Activated T-cell treated with anti-CD3 and anti-CD28 coated beads, Interleukin-2, amount 50 U/mL, for 1 hour (primary cell): ENCODE measurements at places on chromosomes 4 and X.
A peak's percentile ranks its signal among the peaks of the same experiment; 100 is the strongest.

- DNase-seq, result peak; percentile 48
Observed at GRCh38 chrX:54042609-54043021, 1.7 kb downstream of the PHF8 start.

DNA sequence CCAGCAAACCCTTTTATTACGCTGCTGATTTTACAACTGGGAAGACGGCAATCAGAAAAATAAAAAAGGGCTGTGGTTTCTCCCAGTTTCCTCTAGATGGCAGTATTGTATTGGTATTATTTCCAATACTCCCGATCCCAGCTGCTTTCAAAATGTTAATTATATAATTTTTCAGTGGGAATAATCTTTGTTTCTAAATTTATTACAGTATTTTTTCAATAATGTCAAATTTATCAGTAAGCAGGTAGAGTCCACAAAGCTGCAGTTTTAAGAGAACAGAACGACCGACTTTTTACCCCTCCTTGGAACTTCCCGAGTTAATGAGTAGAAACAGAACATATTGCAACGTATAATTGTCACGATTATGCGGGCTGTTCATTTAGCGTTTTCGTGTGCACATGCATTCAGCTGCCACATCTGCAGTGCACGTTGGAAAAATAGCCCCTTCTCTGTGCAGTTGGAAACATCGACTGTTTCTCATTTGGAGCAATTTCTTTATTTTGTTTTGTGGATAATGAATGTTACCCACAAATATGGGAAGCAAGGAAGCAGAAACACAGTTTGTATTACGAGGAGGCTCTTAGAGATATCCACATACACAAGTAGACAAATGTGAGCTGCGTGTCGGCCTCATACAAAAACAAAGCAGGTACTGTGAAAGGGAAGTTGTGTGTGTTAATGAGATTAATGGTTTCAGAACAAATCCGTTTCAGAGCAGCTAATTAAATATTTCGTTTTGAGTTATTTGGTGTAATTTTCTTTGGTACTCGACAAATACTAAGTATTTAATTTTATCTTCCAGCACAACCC lies 188.0 kb downstream of the STIM2 start:
- DNase-seq, result no peak

DNA sequence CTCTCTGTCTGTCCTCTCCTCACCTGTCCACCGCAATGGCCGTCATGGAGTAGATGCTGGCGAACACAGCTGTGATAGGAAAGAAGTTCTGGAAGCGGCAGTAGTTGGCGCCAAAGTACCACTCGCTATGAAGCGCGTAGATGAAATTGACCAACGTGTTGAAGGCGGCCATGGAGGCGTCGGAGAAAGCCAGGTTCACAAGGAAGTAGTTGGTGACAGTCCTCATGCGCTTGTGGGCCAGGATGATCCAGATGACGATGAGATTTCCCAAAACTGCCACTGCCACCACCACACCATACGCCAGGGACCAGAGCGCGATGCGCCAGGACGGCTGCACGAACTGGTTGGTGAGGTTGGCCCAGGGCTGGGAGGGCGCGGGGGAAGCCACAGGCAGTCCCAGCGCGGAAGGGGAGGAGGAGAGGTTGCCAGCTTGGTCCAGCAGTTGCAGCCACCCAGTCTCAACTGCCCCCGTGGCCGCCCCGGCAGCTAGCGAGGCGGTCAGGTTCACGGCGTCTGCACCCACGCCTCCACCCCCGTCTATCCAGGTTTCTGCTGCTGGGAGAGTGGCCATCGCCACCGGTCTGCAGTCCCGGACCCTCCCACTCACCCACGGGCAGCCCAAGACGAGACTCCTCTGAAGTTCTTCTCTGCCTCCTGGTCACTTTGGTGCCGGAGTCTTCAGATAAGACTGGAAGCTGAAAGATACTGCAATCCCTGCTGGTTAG lies 518 bp downstream of the TACR3 start:
- no peak for DNase-seq

DNA sequence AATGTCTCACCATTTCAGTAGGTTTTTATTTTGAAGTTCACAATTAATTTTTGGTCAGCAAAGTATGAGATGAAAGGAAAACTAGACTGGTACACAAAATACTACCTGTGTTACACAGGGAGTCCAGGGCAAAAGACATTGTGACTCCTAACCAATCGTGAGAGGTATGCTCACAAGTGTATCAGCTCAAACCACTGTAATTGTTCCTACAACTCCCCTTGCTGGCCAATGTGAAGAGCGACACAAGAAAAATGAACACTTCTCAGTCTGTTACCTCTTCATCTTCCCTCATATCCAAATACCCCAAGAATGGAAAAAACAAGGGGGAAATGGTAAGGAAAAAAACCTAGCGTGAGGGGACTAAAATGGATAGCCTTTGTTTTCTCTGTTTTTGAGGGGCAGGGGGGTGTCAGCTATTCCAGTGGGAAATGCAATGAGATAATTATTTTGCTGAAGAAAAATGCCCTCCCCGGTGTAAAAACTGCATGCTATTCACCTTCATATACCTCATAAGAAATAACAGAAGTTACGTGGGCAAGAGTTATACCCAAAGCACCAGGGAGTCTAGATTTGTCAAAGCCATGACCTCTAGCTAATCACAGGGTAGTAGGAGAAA lies 30.6 kb upstream of the NSUN7 start:
- no peak for DNase-seq

- DNase-seq, result no peak
Observed at GRCh38 chr4:140851032-140851636, 94.9 kb upstream of the TBC1D9 start.

GRCh38 chrX:24694825-24695224 lies 1.1 kb downstream of the POLA1 start:
- DNase-seq, result no peak

GRCh38 chr4:54092405-54093323 lies 7.3 kb upstream of the GSX2 start:
- no peak for DNase-seq

DNA sequence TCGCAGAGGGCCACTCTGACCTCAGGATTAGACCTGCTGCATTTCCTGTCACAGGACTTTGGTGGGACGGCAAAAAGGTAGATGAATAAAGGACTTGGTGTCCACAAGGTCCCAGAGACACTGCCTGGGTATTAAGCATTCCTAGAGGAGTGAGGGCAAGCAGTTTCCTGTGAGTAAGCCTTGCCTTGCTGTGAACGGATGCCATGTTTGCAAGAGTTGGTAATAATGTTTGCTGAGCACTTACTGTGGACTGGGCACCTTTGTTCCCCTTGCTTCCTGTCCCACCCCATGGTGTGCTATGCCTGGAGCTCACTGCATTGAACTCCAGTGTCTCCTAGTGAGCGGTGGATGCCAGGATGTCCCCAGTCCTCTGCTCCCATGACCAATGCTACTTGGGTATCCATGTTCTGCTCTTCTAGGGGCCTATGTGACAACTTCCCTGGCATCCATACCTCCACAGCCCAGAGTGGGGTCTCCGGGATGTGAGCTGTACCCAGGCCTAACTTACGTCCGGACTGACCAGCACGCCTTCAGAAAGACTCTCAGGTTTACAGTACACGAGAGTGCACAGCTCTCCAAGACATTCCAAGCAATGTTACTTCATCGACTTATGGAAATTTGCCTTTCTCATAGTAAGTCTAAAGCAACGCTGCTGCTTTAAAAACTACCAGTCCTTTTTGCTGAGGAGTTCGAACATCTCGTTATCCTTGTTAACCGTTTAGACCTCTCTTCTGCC lies 95.5 kb upstream of the MSX1 start:
- no peak for DNase-seq

DNA sequence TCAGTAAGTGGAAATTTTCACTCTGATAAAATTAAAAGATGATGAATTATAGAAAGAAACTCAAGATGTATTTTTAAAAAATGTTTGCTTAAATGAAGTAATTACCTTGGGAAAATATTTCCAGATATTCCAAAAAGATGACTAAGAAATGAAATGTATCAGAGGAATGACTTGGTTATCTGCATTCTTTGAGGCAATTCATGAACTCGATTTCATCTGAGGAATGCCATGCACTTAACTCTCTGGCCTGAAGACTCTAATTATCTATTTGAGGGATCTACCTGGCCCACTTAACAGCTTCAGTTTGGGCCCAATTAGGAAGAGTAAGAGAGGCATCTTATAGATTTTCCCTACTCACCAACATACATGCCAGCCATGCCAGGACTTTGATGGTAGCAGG lies 182.3 kb downstream of the INPP4B start:
- no peak for DNase-seq

DNA sequence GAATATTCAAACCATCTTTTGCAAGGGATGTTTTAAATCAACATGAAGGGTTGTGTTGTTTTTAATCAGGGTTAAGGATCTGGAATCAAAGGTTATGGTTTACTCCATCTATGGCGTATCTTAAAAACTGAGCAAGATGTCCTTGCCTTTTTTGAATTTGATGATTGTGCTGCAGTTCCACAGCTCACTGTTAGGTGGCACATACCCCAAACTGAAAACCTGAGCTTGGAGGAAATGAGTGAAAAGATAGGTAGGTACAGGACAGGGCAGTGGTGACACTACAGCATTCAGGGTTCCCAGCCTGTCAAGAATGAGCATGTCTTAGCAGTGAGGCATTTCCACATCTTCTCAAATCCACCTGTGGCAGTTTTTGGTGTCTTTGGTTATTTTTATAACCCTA lies 13.1 kb upstream of the EOLA1 start:
- DNase-seq, result no peak

GRCh38 chrX:489820-490219 lies 103.1 kb upstream of the PPP2R3B start:
- no peak for DNase-seq

- DNase-seq, result no peak
Observed at GRCh38 chr4:23851464-23851863, 38.4 kb downstream of the PPARGC1A start.

- DNase-seq, result no peak
Observed at GRCh38 chr4:116870686-116871085, 214.7 kb downstream of the TRAM1L1 start.

GRCh38 chr4:118836301-118837120 lies 585 bp upstream of the SEC24D start:
- no peak for DNase-seq

GRCh38 chr4:152705903-152706302 lies 26.1 kb upstream of the TMEM154 start:
- DNase-seq, result no peak
